ENCODE measurements at places on chromosomes 12 and 14.
A peak's percentile ranks its signal among the peaks of the same experiment; 100 is the strongest.

- no peak for DNase-seq
Observed at GRCh38 chr12:23722655-23723054, 226.8 kb downstream of the SOX5 start.

GRCh38 chr14:73465823-73466532 is 7.6 kb upstream of the NUMB start:
- DNase-seq: no peak

DNA sequence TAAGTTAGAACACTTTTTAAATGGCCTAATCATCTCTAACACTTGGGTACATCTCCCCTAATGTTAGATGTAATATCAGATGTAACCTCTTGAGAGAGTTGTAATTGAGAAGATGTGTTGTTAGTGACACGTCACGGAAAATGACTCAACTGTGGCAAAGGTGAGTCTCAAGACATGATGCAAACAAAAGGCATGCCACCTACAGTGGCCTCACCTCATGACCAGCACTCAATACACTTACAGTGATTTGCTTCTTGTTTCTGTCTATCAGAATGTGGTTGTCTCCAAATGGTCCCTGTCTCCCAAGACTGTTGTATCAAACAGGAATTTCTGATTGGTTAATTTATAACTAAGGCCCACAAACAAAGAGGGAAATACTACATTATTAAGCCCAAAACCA is 91.2 kb downstream of the SLC25A21 start:
- DNase-seq: no peak

- peak; percentile 41 for DNase-seq
Observed at GRCh38 chr12:84874125-84874824, 38.3 kb downstream of the SLC6A15 start.

GRCh38 chr12:38934078-38934584 is 28.7 kb upstream of the CPNE8 start:
- DNase-seq: no peak

DNA sequence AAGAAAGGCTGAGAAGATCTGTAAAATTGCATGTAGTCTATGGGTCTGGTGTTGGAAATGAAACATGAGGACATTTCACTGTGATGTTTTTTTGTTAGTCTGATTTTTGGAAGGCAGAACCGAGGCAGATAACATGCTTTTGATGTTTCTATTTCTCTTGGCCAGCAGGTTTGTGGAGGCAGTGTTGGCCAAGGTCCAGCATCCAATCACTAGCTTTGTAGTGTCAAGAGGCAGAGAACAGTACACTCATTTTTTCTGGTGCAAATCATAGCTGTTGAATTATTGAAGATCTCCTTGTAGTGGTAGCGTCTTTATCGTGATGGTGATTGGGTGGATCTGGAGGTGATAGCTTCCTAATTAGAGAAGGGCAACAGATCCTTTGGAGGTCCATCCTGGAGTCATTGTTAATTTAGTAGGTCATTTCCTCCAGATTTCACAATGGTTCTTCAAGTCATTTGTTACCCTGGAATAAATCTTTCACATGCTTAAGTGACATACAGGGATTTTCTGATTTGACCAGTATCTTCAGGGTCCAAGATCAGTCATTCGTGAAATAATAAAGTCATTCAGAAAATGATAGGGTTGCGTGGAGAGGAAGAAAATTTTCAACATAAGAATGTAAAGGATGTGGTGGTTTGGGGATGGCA is 252.4 kb upstream of the CPNE8 start:
- DNase-seq: no peak

DNA sequence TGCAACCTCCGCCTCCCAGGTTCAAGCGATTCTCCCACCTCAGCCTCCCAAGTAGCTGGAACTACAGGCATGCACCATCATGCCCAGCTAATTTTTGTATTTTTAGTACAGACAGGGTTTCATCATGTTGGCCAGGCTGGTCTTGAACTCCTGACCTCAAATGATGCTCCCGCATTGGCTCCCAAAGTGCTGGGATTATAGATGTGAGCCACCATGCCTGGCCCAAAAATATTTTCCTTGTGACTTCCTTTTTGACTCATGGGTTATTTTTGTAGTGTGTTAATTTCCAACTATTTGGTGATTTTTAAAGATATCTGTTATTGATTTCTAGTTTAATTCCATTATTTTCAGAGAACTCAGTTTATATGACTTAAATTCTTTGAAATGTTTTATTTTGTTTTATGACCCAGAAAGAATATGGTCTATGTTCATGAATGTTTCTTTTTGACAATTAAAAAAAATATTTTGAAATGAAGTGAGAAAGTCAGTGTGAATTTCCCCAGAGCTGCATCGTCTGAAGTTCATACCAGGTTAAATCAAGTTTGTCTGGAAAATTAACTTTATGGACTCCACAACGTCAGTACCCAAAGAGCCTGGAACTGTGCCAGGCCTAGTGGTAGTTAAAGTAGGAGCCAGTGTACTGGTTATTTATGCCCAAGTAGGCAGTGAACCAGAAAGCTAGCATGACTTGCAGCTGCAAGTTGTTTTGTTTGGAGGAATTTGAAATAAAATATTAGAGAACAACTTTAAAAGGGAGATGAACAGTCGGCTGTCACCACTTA is 2.8 kb upstream of the CDKL1 start:
- no peak for DNase-seq

DNA sequence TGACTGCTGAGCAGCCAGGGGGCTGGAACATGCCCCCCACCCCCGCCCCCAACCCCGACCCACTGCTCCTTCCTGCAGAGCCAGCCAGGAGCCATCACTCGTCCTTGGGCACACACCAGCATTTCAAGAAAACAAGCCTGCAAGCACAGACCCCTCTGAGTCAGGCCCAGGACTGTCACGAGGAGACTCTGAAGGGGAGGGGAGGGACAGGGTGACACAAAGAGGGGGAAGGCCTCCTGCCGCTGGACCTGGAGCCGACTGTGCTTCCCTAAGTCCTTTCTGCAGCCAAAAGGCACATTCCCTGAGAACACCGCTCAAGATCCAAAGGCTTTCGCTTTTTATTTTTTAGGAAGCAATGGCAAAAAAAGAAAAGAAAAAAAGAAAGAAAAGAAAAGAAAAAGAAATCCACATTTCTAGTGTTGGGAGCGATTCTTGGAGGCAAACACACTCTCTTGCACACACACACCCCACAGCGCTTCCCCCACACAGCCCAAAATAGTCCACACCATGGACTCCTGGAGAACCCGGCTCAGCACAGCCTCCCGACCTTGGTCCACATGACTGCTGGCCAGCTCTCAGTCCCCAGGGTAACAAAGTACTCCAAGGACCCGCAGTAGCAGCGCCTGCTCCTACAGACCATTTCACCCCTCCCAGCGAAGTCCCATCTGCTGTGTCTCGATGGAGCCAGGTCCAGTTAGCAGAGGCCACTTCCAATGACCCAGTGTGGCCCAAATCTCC is 101.7 kb downstream of the DPF3 start:
- no peak for DNase-seq

- DNase-seq: no peak
Observed at GRCh38 chr14:34137001-34137745, 186.3 kb upstream of the EGLN3 start.

GRCh38 chr12:24991209-24992049 is 42.5 kb upstream of the BCAT1 start:
- DNase-seq: peak; percentile 77

DNA sequence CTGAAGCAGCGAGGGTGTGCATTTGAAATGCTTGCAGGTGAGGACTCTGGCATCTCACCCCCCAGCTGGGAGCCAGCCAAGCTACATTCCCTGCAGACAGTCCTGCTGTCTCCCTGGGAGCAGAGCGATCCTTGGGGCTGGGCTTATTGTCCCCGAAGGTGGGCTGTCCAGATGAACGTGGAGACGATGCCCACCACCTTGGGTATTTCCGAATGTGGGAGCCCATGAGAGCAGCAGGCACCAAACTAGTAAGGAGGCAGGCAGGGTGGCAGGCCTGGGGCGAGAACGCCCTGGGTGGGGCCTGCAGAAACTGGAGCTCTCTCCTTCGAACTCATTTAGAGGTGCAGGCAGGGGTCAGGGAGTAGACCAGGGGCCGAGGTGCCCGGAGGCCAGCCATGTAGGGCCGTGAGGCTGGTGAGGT is 18.5 kb downstream of the ZBTB42 start:
- no peak for DNase-seq

- no peak for DNase-seq
Observed at GRCh38 chr12:77469578-77470333, 360.9 kb upstream of the NAV3 start.

DNA sequence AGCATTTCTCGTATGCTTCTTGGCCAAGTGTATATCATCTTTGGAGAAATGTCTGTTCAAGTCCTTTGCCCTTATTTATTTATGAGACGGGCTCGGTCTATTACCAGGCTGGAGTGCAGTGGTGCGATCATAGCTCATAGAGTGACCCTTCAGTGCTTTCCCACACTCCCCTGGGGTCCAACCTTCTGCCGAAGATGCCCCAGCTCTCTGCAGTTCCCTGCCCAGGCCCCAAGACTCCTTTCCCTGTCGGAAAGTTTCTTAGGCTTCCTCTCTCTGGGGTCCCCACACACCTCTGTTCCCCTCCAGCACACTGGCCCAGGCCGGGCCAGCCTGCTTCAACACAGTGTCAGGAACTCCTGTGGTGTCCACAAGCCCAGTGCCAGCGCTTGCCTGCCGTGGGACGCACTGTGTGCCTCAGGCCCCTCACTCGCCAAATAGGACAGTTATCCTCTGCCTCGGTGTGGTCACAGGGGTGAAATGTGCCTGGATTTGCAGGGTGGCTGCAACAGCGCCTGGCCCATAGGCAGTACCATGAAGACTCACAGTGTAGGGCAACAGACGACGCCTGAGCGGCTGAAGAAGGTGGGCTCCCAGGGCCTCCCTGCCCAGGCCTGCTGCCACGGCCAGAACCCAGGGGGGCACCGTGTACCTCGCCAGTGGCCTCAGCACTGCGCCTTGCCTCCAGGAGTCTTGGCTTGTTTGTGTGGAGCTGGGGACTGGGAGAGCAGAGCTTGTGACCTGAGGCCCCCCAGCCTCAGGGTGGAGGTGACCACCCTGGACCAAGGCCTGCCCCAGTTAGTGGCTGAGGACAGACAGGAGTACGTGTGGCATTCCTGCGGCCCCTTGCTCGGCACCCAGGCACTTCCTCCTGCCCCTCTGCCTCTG is 4.9 kb upstream of the ASPG start:
- DNase-seq: no peak

All from CD4-positive, alpha-beta T cell treated with Interleukin-10 for 1 hour (primary cell).